ENCODE measurements at places on chromosomes 13 and 19.
A peak's percentile ranks its signal among the peaks of the same experiment; 100 is the strongest.

DNA sequence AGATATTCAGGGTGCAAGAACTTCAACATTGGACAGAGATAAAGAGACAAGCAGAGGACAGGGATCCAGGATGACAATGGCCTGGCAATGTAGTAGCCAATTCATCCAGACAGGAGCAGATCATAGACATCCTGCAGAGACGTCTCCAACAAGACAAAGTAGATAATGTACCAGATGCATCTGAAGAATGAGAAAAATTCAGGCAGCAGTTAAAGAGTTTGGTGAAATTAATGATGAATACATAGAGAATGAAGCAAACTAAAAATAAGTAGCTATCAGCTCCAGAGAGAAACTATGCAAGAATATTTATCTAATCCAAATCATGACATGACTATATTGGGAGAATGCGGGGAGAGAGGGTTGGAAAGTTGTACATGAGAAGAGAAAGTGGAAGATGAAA, 278.4 kb upstream of the DACH1 start:
- no peak for DNase-seq

DNA sequence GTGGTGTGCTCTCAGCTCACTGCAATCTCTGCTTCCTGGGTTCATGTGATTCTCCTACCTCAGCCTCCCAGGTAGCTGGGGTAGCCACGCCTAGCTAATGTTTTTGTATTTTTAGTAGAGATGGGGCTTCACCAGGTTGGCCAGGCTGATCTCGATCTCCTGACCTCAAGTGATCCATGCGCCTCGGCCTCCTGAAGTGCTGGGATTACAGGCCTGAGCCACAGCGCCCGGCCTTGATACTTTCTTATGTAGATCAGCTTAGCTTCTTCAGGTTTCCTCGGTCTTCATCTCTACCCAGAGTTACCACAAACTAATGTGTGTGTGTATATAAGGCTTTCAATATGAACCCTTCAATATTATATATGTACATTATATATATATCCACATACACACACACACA, 9.9 kb upstream of the CCDC61 start:
- DNase-seq: no peak

DNA sequence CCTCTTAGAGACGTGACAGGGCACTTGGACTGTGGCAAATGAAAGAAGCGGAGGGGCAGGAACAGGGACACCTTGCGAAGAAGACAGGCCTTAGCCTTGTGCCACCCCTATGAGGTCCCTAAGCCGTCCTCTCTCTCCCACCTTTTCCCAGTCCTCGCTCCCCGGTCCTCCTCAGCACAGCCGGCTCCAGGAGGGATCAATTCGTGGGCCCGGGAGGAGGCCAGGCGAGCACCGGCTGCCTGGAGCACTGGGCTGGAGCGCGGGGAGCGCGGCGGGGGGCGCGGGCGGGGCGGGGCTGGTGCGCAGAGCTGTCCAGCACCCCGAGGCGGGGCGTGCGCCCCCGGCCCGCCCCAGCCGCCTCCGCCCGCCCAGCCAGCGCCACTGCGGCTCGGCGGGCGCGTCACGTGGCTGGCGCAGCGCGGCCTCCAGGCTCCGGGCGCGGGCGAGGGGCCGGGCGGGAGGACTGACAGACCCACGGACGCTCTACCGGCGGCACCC, at the start of gene LRP3:
LRP3 (plus strand) TSS at position 466 of the 498 bp plus-strand sequence. CDS start 456 bp downstream, outside the sequence.
- DNase-seq: no peak

- no peak for DNase-seq
These were observed 768.6 kb downstream of the UQCRFS1 start for GRCh38 chr19:28444362-28444761.

GRCh38 chr13:38262211-38262610, 87.4 kb upstream of the UFM1 start:
- no peak for DNase-seq

DNA sequence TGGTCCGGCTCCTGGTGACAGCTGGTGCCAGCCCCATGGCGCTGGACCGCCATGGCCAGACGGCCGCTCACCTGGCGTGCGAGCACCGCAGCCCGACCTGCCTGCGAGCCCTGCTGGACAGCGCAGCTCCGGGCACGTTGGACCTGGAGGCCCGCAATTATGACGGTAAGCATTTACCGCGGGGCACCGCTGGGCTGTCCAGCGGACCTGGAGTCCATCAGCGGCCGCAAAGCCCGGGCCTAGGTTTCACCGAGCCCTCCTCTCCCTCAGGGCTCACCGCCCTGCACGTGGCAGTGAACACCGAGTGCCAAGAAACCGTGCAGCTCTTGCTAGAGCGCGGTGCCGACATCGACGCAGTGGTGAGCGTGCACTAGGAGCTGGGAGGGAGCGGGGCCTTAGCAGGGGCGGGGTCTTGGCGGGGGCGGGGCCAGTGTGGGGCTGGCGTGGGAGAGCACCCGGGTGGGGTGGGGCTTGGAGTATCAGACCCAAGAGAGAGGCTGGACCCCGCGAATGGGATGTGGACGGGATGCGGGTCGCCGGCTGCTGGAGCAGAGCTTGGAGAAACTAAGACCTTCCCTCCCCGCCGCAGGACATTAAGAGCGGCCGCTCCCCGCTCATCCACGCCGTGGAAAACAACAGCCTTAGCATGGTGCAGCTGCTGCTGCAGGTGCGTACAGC, 8.7 kb downstream of the BCL3 start:
- no peak for DNase-seq

GRCh38 chr19:58483776-58484175, 7.6 kb downstream of the ZNF446 start:
- no peak for DNase-seq

- DNase-seq: peak; percentile 68
These were observed at the start of gene PLEKHA4 for GRCh38 chr19:48868114-48868886. TSS of gene PLEKHA4 (minus strand) at chr19:48868617. CDS start at chr19:48867620, 997 bp downstream.

DNA sequence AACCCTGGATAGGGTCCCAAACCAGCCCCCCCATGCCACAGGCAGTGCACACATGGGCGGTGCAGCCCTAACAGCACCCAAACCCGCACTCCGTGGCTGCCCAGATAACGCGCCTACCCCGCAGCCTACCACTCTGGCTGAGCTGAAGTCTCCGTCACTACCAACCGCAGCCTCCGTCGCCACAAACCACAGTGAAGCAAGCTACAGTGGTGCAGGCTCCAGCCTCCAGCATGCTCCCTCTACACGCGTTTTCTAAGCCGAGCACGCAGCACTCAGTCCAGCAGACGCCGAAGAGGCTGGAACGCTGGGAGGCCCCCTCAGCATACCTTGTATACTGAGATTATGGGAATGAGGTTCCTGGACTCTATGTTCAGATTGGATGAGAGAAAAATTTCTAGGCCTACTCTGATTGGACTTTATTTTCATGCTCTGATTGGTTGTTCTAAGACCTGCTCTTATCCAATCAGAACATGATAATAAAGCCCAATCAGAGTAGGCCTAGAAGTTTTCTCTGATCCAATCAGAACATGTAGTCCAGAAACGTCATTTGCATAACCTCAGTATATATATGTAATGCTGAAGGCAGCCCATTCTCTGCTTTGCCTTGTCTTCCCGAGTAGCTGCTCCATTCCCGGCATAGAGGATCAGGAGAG, 56.7 kb upstream of the C1QTNF9B start:
- no peak for DNase-seq

- no peak for DNase-seq
These were observed 320.1 kb upstream of the MAB21L1 start for GRCh38 chr13:35796623-35797022.

DNA sequence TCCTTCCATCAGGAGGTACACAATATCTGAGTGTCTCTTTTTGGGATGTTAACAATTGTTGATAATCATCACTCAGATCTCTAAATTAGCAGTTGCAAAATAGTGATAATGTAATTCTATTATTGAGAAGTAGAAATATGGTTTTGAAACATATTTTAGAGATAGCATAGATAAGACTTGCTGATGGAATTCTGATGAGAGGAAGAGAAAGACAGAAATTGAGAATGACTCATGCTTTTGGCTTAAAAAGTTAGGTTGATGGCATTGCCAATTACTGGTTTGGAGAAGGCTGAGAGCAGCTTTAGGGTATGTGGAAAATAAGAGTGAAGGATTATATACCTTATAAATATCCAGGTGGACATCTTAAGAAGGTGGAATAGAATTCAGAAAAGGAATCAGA, 106.4 kb upstream of the EDNRB start:
- no peak for DNase-seq

DNA sequence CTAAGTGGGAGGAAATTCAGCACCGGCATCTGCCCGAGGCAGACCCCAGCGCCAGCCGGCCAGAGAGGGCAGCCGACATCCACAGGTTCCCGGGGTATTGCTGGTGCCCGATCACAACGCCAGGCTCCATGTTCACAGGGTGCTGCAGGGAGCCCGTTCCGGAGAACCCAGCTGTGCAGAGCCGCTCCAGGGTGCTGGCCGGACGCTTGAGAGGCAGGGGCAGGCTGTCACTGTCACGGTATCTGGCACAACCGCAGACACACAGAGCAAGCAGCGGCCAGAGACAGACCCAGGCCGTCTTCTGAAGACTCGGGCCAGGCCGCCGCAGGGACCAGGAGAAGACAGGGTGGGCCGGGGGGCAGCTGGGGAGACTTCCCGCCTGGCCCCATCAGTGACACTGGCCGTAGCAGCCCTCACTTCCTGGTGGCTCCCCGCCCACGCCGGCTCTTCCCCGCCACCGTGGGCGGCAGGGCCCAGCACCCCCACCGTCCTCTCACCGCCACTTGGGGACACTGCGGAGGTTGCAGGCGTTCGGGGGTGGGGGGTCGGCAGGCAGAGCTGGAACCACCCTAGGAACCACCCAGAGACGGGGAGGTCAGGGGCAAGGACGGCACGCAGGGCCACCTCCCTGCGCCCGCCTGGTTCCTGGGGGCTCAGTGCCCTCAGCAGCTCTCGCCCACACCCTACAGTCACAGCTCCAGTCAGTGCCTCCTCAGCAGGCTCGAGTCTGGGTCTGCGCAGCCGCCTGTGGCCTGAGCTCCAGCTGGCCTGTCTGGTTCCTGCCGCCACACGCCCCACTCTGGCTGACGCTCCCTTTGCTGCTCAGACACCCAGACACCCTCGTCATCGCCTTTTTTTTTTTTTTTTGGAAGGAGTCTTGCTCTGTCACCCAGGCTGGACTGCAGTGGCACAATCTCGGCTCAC, 3.8 kb downstream of the RNF126 start:
- no peak for DNase-seq

GRCh38 chr19:7622933-7623685, 6.2 kb downstream of the XAB2 start:
- no peak for DNase-seq

DNA sequence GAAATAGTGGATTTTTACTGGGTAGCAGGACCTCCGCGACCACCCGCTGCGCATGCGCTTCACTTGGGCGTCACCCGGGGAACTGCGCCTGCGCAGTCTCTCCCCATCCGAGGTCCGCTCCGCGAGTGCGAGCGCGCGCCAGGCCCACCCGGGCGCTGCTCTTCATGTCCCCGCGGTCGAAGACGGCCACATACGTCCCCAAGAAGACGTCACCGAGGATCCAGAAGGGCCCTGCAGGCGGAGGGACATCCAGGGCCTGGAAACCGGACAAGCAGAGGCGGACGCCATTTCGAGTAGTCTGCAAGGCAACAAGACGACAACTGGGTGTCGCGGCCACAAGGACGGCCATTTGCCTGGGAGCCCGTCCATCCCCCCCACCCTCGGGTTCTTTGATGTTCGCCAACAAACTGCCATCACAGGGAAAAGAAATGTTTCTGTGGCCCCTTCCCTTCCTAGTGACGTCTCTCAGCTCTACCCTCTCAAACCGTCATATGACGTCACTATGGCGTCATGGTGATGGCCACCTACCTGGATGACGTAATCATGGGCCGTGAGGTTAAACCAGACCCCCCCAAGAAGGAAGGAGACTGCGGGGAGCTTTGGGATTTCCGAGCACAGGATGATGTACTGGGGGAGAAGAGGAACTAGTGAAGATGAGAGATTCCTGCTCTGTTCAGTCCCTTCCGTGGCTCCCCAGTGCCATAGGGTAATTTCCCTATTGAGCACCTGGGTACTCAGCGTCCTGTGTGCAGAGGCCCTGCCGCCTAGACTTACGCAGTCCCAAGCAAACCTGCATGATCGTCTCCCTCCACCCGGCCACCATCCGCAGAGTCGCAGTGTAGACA, 6.7 kb downstream of the NAPSA start:
- DNase-seq: no peak

Measured in SJSA1 (cell line).